CD14-positive monocyte (primary cell): ENCODE measurements at places on chromosomes 5 and 9.

- peaks cover 9% of the 10 kb centered on the region for H3K4me1 ChIP-seq
- DNase-seq: no peak
- no peaks in the 10 kb centered on the region for H3K36me3 ChIP-seq
- H3K4me3 ChIP-seq: peak overlapping the region; percentile 85
- peaks cover 33% of the 10 kb centered on the region for H3K27me3 ChIP-seq
- no peak overlapping the region for H3K27ac ChIP-seq
Observed at GRCh38 chr5:31639481-31640411, 815 bp downstream of the PDZD2 start.

DNA sequence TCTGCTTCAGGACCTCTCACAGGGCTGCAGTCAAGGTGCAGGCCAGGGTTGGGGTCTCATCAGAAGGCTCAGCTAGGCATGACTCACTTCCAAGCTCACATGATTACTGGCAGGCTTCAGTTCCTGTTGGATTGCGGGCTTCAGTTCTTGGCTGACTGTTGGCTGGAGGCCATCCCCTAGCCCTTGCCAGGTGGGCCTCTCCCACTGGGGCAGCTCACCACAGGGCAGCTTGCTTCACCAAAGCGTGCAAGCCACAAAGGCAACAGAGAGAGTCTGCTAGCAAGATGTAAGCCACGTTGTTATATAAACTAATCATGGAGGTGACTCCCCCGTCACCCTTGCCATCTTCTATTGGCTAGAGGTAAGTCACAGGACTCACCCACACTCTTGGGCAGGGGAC, 14.4 kb downstream of the CPLX2 start:
- no peak overlapping the region for H3K27ac ChIP-seq
- no peak for DNase-seq
- H3K4me1 ChIP-seq: no peaks in the 10 kb centered on the region
- H3K27me3 ChIP-seq: no peaks in the 10 kb centered on the region

DNA sequence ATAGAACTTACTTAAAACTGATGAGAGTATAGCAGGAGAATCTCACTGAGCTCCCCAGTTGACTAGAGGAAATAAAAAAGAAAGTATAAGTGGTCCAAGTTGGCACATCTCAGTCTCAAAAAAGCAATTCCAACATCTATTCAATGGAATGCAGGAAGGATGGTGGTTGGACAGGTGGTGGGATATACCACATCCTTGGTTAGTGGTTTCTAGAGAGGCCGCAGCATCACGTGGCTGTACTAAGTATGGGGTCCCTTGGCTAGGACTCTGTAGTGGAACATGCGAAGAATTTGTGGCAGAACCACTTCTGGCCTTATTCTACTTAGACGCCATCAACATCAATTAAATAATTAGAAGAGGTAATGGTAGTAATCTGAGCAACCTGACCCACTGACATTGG, 232.4 kb downstream of the SAXO1 start:
- no peak overlapping the region for H3K4me3 ChIP-seq
- H3K4me1 ChIP-seq: no peaks in the 10 kb centered on the region

DNA sequence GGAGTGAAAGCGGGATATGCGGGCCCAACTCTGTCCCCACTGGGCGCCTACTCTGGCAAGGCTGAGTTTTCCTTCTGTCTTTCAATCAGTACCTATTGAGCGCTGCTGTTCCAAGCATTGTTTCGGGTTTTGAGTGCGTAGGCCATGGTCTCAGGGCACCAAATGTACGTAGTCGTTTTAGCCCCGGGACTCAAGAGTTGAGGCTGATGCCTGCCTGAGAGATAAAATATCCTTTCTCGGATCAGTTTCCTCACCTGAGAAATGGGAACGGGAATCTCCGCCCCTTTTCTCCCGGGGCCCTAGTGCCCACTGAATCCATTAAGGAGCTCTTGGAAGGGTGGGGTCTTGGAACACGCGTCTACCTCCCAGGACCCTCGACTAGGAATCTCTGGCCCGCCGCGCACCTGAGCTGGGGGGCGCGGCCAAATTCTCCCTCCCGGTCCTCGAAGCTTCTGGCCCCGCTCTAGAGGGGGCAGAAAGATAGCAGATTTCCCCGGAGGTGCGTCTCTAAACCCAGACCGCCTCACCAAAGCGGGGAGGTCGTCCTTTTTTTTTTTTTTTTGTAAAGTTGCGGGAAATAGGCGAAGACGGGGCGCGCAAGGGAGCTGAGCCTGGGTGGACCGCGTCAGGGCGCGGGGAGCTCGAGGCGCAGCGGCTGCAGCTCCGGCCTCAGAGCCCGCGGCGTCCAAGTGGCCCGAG, 494 bp upstream of the CXXC5 start:
- peaks cover 54% of the 10 kb centered on the region for H3K4me1 ChIP-seq
- H3K4me3 ChIP-seq: peak overlapping the region; percentile 23
- peaks cover 73% of the 10 kb centered on the region for H3K27me3 ChIP-seq
- no peak for DNase-seq
- no peaks in the 10 kb centered on the region for H3K36me3 ChIP-seq

GRCh38 chr5:32339878-32340277, 27.1 kb upstream of the MTMR12 start:
- H3K27ac ChIP-seq: no peak overlapping the region
- no peak for DNase-seq
- no peaks in the 10 kb centered on the region for H3K36me3 ChIP-seq
- H3K4me3 ChIP-seq: no peak overlapping the region
- H3K27me3 ChIP-seq: no peaks in the 10 kb centered on the region

- peaks cover 10% of the 10 kb centered on the region for H3K4me1 ChIP-seq
- H3K36me3 ChIP-seq: no peaks in the 10 kb centered on the region
- no peak overlapping the region for H3K27ac ChIP-seq
- DNase-seq: no peak
- peaks cover 3% of the 10 kb centered on the region for H3K27me3 ChIP-seq
Observed at GRCh38 chr5:157454273-157454672, 5.7 kb upstream of the NIPAL4 start.

DNA sequence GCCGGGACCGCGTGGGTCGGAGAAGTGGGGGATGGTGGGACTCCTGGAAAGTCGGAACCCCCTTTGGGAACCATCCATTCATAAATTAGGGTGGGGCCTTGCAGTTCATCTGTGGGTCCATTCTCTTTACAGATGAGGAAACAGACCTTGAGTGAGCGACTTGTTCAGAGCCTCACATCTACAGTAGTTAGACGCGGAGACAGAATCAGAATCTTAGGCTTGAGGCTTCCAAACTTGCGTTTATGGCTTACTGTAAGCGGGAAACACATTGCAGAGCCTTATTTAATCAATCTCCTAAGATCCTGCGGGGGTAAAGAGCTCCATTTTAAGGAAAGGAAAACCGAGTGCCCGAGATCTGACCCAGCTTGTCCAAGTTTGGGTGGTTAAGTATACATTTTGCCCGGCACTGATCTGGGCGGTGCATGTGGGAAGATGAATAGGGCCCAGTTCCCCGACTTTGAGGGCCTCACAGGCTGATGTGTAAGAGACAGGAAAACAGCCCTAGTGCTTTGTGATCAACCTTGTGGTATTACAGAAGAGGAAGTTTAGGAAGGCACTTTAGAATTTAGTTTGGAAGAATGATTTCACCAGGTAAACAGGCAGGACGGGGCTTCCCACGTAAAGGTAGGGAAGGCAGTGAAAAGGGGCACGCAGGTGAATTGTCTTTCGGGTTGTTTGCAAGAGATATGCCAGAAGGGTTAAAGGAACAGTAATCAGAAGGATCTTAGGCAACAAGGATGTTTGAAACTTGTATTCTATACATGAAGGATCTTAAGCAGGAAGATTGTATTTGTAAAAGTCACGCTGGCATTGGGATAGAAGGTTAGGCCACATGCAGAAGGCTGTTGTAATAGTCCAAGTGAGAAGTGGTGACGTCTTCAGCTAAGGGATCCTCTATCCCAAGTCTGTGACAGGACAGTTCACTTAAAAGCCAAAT, 744 bp downstream of the TARS1 start:
- H3K27ac ChIP-seq: peak overlapping the region; percentile 79
- H3K4me1 ChIP-seq: peaks cover 34% of the 10 kb centered on the region
- peak overlapping the region; percentile 75 for H3K4me3 ChIP-seq
- H3K36me3 ChIP-seq: peaks cover 21% of the 10 kb centered on the region
- H3K27me3 ChIP-seq: no peaks in the 10 kb centered on the region

DNA sequence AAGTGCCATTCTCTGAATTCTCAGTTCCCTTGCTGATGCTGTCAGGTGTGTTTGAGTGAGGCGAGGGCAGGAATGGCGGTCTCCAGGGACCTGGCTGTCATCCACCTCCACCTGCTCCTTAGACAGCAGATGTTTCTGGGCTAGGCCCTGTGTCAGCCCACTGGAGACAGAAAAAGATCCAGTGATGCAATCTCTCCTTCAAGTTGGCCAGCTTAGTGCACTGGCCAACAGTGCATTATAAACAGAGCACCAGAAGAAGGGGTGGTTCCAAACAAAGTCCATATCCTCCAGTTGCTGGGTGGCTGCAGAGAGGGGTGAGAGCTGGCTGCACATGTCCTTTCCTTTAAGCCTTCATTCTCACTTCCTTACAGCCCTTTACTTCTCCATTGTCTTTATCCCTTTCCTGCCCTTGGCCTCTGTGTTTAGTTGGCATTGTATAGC, 26.5 kb downstream of the NANS start:
- H3K27ac ChIP-seq: peak overlapping the region; percentile 47
- H3K27me3 ChIP-seq: no peaks in the 10 kb centered on the region
- no peak overlapping the region for H3K4me3 ChIP-seq
- no peak for DNase-seq
- H3K36me3 ChIP-seq: peaks cover 94% of the 10 kb centered on the region

DNA sequence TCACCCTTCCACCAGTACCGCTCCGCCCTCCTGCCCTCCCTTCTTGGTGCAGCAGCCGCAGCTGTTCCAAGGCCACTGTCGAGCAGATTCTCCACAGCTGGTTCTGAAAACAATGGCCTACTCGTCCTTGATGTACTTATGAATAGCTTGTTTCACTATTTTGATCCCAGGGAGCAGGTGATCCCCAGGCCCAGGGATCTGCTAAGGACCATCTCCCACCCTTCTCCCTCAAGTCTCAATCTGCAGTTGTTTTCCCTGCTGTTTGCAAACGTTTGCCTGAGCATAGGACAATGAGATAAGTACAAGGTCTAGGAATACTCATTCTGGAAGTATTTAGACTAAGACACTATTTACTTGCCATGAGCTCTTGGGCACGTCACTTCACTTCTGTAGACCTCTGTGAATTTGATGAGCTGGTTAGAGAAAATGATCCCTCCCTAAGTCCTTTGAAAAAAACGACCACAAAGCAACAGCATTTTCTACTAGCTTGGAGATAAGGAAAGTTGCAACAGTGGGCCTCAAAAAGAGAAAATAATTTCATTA, 1.8 kb downstream of the LURAP1L start:
- H3K4me1 ChIP-seq: peaks cover 12% of the 10 kb centered on the region
- no peaks in the 10 kb centered on the region for H3K36me3 ChIP-seq
- H3K27ac ChIP-seq: no peak overlapping the region
- H3K4me3 ChIP-seq: peak overlapping the region; percentile 28

GRCh38 chr9:137037483-137037882, 5.6 kb upstream of the FUT7 start:
- no peak overlapping the region for H3K4me3 ChIP-seq
- peaks cover 22% of the 10 kb centered on the region for H3K36me3 ChIP-seq
- DNase-seq: no peak
- H3K27me3 ChIP-seq: no peaks in the 10 kb centered on the region
- no peak overlapping the region for H3K27ac ChIP-seq

DNA sequence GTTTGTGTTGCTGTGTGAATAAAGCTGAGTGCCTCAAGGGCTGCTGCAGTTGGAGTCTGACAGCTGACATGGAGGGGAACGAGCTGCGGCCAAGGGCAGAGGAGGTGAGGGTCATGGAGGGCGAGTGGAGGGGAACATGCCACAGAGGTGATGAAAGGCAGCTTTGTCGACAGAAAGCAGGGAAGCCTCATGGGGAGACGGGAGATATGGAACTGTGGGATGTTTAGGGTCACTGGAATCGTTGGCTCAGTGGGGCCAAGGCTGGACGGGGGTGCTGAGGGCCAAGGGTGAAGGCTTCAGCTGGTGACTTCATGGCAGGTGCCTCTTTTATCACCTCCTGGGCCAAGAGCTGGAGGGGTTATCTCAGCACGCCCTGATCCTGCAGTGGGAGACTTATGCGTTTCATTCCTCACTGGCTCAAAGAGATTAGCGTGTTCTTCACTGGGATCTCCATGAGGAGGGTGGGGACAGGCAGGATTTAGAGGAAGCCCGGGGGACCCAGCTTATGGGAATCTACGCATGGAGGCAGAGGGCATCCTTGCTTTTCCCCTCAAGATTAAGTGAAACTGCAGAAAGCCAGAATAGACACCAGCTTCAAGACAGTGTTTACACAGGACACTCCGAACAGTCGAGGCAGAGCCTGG, 42.2 kb downstream of the FAM240B start:
- H3K27ac ChIP-seq: no peak overlapping the region
- no peaks in the 10 kb centered on the region for H3K4me1 ChIP-seq
- no peak overlapping the region for H3K4me3 ChIP-seq
- no peaks in the 10 kb centered on the region for H3K36me3 ChIP-seq
- no peak for DNase-seq
- H3K27me3 ChIP-seq: no peaks in the 10 kb centered on the region

- peak; percentile 77 for DNase-seq
- no peak overlapping the region for H3K4me3 ChIP-seq
- no peaks in the 10 kb centered on the region for H3K27me3 ChIP-seq
- no peak overlapping the region for H3K27ac ChIP-seq
- no peaks in the 10 kb centered on the region for H3K36me3 ChIP-seq
Observed at GRCh38 chr9:137482094-137482781, 23.1 kb upstream of the NSMF start.

DNA sequence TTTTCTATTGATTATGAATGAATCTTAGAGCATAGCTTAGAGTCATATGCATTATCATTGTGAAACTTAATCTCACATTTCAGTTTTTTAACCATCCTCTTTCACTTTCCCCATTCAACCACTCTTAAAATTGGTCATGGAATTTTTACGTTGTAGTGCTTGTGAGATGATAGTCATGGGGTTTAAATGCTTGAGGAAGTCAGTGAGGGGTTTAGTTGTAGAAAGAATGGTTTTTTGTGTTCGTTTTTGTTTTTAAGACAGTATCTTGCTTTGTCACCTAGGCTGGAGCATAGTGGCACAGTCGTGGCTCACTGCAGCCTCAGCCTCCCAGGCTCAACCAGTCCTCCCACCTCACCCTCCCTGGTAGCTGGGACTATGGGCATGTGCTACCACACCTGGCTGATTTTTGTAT, 19.6 kb downstream of the UGCG start:
- no peak for DNase-seq
- peaks cover 24% of the 10 kb centered on the region for H3K36me3 ChIP-seq
- H3K4me1 ChIP-seq: no peaks in the 10 kb centered on the region
- no peaks in the 10 kb centered on the region for H3K27me3 ChIP-seq

GRCh38 chr9:35771943-35772342, 17.9 kb upstream of the MSMP start:
- no peak for DNase-seq
- H3K27me3 ChIP-seq: no peaks in the 10 kb centered on the region
- no peaks in the 10 kb centered on the region for H3K36me3 ChIP-seq
- no peak overlapping the region for H3K4me3 ChIP-seq
